ENCODE measurements at places on chromosomes 11 and 22.

DNA sequence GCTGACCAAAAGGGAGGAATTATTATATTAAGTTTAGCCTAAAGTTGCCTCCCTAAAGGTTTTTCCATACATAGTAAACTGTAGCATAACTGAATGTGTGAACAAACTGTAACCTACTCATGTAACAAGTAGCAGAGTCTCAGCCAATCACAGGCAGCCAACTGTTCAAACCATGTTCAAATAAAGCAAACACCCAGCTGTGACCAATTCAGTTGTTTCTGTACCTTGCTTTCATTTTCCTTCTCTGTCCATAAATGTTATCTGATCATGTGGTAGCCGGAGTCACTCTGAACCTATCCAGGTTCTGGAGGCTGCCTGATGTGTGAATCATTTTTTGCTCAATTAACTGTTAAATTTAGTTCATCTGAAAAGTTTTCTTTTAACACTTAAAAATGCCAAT, 373.5 kb downstream of the GUCY1A2 start:
- no peak for DNase-seq

- DNase-seq: no peak
Observed at GRCh38 chr11:17515443-17516176, 28.6 kb downstream of the USH1C start.

DNA sequence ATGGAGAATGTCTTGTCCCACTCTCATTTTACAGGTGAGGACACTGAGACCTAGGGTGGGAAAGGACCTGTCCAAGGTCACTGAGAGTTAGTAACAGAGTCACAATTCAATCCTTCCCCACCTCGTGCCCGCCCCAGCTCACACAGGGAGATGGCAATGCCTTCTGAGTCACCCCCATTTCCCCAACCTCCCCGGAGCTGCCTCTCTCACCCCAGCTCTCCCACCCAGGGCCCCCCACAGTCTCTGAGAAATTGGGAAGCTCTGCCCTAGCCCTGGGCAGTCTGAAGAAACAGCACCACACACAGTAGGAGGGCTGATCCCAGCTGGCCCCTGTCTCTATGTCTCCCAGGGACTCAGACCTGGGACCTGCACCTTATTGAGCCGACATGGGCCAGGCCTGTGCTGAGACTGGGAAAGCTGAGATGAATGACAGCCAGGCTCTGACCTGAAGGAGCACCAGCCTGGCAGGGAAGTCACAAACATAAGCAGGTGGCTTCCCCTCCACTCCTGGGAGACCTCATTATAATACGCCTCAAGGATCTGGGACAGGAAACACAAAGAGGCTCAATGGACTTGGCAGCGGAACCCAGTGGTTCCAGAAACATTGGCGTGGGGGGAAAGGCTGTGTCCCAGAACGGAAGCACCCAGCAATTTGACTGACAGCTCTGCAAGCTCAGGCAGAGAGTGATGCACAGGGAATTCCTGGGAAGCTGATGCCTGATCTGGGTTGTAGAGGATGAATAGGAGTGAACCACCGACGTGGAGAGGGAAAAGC, 51.0 kb downstream of the CD6 start:
- peak; percentile 54 for DNase-seq

- no peak for DNase-seq
Observed at GRCh38 chr22:37346505-37346895, 64.2 kb downstream of the CYTH4 start.

- no peak for DNase-seq
Observed at GRCh38 chr22:50004918-50005317, 7.6 kb downstream of the IL17REL start.

DNA sequence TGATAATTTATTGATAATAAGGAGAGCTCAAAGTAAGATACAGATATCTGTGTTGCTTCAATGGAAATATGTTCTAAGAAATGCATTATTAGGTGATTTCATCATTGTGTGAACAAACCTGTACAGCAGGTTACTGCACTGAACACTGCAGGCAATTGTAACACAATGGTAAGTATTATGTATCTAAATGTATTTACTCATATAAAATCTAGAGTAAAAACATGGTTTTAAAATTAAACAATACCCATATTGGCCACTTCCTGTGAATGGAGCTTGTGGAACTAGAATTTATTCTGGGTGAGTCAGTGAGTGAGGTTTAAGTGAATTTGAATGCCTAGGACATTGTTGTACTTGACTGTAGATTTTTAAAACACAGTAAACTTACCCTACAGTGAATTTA, 722.9 kb upstream of the RAG2 start:
- DNase-seq: no peak

- no peak for DNase-seq
Observed at GRCh38 chr11:75542088-75542438, 16.3 kb upstream of the GDPD5 start.

DNA sequence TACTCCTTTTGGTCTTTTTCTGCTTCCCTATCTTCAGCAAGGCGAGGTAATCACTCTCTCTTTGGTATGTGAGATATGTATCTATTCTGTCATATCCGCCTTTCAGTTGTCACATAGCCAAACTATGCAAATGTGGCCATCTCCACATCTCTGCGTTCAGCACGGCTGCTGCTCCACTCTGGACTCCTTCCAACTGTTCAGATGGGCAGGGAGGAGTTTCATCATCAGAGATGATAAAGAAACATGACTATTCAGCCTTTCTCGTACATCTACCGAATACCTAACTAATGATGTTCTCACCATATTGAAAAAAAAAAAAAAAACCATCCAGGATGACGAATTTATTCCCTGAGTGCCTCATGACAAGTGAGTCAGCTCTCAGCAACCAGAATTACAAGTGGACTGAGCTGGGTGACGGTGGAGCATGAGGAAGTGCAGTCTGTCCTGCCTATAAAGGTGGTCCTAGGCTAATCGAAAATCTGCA, 899.6 kb downstream of the OPCML start:
- DNase-seq: no peak

DNA sequence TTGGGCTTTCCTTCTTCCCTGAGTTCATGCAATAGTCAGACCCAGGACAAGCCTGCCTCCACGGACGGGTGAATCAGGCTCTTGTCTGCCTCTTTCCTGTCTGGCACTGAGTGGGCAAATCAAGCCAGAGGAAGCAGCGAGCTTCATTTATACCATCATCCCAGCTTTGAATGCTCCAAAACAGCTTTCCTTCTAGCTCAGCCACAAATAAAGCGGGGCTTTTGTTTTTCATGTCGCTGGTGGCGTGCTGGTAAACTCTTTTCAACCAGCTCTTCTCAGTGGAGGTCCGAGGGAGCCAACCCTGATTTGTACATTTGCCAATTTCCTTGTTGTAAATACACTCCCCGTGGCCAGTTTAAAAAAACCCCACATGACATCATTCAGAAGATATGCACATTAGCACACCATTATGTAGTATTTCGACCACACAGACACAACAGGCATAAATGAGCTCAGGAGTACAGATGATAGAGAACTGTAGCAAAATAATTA, 8.6 kb downstream of the C11orf91 start:
- no peak for DNase-seq

DNA sequence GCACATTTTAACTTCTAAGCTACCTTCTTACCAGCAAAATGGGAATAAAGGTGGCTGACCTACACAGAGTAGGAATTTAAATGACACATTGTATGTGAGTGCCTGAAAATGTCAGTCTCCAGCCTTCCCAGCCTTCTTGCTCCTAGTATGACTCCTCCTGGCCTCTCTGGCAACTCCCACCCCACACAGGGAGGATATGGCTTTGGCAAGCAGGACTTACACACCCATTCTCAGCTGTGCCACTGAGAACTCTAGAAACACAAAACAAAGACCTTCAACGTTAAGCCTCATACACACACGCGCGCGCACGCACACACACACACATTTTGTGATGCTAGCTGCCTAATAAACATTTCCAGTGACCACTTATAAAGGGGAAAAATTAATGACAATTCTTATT, 65.8 kb downstream of the PACSIN2 start:
- DNase-seq: no peak

DNA sequence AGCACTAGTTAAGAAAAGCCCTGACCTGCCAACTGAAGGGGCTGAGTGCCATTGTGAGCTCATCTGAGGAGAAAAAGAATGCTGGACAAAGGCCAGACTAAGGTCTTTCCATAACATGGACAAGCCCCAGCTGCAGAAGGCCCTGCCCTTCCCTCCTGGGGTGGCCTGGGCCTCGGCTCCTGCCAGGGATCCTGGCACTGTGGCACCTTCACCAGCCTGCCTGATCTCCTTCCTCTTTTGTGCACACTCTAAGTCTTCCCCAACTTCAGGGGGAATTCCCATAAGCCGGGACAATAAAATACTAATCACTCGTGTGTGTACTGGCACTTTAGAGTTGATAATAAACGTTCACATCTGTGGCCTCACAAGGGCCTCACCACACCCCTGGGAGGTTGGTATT, 9.9 kb downstream of the TMPRSS13 start:
- no peak for DNase-seq

DNA sequence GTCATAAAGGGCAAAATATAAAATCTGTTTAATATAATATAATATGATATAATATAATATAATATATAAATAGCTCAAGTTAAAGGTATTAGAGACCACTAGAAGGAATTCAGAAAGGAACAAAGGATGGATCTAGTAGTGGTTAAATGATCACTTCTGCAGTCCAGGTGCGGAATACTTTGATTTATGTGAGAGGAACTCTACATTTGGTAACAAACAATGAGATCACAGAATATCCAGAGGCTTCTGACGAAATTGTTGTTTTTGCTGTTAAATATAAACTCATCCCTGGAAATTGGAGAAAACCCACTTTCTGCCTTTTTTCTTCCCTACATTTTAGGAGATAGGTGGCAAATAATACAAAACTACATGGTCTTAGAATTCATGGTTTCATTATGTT, 36.0 kb downstream of the ATXN10 start:
- DNase-seq: no peak

DNA sequence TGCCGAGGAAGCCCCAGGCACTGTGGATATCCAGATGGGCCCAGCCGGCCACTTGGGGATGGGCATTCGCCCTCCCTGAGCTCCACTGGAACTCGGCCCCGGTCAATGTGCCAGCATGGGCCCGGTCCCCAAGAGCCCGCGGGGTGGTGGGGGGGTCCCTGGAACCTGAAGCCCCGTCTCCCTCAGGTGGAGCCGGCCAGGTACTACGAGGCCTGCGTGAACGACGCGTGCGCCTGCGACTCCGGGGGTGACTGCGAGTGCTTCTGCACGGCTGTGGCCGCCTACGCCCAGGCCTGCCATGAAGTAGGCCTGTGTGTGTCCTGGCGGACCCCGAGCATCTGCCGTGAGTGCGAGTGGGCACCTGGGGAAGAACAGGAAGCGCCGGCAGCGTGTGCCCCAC, 21.2 kb downstream of the MUC5AC start:
- no peak for DNase-seq

GRCh38 chr22:30305906-30306626, 16.8 kb upstream of the CASTOR1 start:
- no peak for DNase-seq

Measured in stimulated activated naive CD4-positive, alpha-beta T cell (primary cell).